PC-9 (cell line): ENCODE measurements at places on chromosomes 3 and 15. TPM values are rescaled to one million over a fixed set of nuclear protein-coding genes. Genes with fewer than 3 reads are reported as not detected.

GRCh38 chr15:77569729-77570125 is 63.0 kb downstream of the LINGO1 start:
- no peak overlapping the region for H3K4me3 ChIP-seq
- no peaks in the 10 kb centered on the region for H3K36me3 ChIP-seq
- peaks cover 26% of the 10 kb centered on the region for H3K27me3 ChIP-seq
- H3K4me1 ChIP-seq: no peaks in the 10 kb centered on the region
- no peak overlapping the region for H3K27ac ChIP-seq
- no peak for DNase-seq

DNA sequence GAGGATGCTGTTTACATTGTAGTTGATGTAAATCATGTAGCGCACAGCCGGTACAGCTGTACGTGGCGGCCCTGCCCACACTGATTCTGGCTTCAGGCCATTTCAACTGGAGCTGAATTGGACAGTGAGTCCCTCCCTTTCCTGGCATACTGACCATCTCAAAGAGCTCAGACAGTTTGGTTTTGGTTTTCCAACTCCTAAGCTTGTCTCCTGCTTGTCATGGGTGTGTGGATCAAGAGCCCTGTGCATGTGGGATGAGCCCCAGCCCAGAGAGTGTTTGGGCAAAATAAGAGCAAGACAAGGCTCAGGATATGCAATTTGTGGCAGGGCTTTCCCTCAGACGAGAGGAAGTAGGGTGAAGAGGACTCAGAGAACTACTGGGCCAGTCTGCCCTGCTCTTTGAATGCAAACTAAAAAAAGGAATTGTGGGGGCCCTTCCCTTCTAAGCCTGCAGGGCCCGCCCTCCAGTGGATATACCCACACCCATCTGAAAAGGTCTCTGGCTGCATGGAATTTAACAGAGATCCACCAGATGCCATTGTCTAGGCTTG is 13.3 kb downstream of the ITGA11 start:
- H3K27ac ChIP-seq: no peak overlapping the region
- H3K4me3 ChIP-seq: no peak overlapping the region
- no peak for DNase-seq
- H3K36me3 ChIP-seq: no peaks in the 10 kb centered on the region

DNA sequence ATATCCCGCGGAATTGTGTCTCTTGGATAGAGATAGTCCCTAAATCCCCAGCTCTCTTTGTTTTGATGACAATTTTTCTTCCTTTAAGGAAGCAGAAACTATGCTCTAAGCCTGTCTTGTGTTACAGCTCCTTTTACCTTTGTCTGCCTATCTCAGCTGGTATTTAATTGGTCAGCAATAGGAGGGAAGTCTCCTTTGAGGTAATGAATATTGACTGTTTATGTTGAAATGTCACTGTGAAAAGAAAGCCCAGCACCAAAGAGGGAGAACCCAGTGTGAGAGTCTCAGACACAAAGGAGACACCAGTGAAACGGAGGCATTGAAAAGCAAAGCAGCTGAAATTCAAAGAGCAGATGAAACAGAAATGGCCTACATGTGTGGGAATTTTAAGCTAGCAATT is 372.6 kb downstream of the NR2F2 start:
- no peaks in the 10 kb centered on the region for H3K36me3 ChIP-seq
- H3K27me3 ChIP-seq: peaks cover 40% of the 10 kb centered on the region
- no peak overlapping the region for H3K27ac ChIP-seq
- no peak for DNase-seq
- H3K4me3 ChIP-seq: no peak overlapping the region
- no peaks in the 10 kb centered on the region for H3K4me1 ChIP-seq

C3orf20 gene
- total RNA-seq: not detected in 2 replicates

- 0 out of 2 replicates have a peak, but pooled peaks cover 3% of the 10 kb centered on the region for H3K27me3 ChIP-seq
- H3K36me3 ChIP-seq: no peaks in the 10 kb centered on the region
Measured at GRCh38 chr3:117017135-117017894, 307.7 kb downstream of the TUSC7 start.

GRCh38 chr15:99981191-99981647 is 248.0 kb upstream of the LYSMD4 start:
- no peak overlapping the region for H3K4me3 ChIP-seq
- no peak overlapping the region for H3K27ac ChIP-seq
- no peaks in the 10 kb centered on the region for H3K27me3 ChIP-seq
- H3K36me3 ChIP-seq: no peaks in the 10 kb centered on the region
- no peaks in the 10 kb centered on the region for H3K4me1 ChIP-seq
- no peak for DNase-seq

GRCh38 chr15:64229129-64229724 is 66.4 kb upstream of the PPIB start:
- no peaks in the 10 kb centered on the region for H3K27me3 ChIP-seq
- DNase-seq: no peak
- no peak overlapping the region for H3K27ac ChIP-seq

IGF2BP2 gene
- 140 and 150 TPM in 2 replicates for total RNA-seq

- H3K27ac ChIP-seq: no peak overlapping the region
- no peaks in the 10 kb centered on the region for H3K36me3 ChIP-seq
- DNase-seq: no peak
Measured at GRCh38 chr3:43126536-43126935, 20.7 kb upstream of the POMGNT2 start.

- H3K27ac ChIP-seq: no peak overlapping the region
- no peak for DNase-seq
- H3K4me1 ChIP-seq: no peaks in the 10 kb centered on the region
- no peaks in the 10 kb centered on the region for H3K36me3 ChIP-seq
- no peaks in the 10 kb centered on the region for H3K27me3 ChIP-seq
Measured at GRCh38 chr3:129614435-129614834, 8.0 kb upstream of the PLXND1 start.

DNA sequence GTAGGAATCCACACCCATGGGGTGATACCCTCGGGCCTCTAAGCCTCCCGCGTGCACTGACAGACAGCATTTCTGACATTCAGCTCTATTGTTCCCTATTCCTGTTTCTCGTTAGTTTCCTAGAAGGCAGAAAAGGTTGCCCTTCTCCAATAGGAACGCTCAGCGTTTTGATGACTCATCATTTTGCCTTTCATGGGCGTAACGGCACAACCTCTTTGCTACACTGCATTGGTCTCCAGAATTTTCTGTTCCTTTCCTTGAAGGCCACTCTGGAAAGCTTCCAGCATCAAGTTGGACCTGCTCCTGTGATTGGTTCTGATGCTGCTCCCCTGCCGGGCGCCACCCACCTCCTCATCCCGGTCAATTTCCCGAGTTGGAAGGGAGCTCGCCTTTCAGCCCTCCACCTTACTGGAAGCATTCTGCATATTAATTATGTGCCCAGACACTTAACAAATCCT is 13.0 kb upstream of the TNK2 start:
- no peak overlapping the region for H3K4me3 ChIP-seq
- peak; percentile 25 for DNase-seq
- H3K27ac ChIP-seq: no peak overlapping the region
- H3K36me3 ChIP-seq: no peaks in the 10 kb centered on the region
- peaks cover 7% of the 10 kb centered on the region; the same call in 1 of the 2 replicates for H3K27me3 ChIP-seq

GRCh38 chr3:39521456-39521855 is 54.0 kb downstream of the MOBP start:
- no peaks in the 10 kb centered on the region for H3K36me3 ChIP-seq
- no peaks in the 10 kb centered on the region for H3K4me1 ChIP-seq
- H3K27me3 ChIP-seq: peaks cover 13% of the 10 kb centered on the region

INTS14 gene
- total RNA-seq: 46.6 and 53.7 TPM in 2 replicates

DNA sequence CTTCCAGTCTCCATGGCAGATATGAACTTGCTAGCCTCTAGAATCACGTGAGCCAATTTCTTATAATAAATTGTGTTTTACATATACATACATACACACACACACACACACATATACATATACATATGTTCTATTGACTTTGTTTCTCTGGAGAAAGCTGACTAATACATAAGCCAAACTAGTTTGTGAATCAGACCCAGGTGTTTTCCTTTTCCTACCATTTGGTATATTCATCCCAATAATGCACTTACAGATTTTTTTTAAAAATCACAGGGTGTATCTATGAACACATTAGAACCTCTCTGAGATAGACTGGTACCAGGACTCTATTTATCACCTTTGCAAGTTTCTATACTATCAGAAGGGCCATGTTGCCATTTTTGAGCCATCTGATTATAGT is 122.9 kb upstream of the KCNH8 start:
- no peaks in the 10 kb centered on the region for H3K27me3 ChIP-seq
- no peaks in the 10 kb centered on the region for H3K4me1 ChIP-seq

- peaks cover 14% of the 10 kb centered on the region; the same call in 1 of the 2 replicates for H3K36me3 ChIP-seq
- H3K4me3 ChIP-seq: no peak overlapping the region
Measured at GRCh38 chr3:11371747-11372146, 99.5 kb downstream of the ATG7 start.

HYAL1 gene
- 1.3 and 1.9 TPM in 2 replicates for total RNA-seq

DNA sequence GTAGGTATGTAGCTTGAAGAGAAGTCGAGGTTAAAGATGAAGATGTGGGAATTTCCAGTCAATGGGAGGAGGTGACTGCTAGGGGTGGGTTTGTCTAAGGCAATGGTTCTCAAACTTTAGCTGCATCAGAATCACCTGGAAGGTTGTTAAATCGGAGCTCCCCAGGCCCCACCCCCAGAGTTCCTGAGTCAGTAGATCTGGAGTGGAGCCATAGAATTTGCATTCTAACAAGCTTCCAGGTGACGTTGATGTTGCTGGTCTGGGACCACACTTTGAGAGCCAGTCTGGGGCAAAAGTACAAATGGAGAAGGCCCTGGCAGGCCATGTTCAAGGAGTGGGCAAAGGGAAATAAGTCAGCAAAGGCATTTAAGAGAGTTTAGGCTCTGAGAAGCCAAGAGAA is 69.1 kb downstream of the CMTM8 start:
- no peak overlapping the region for H3K4me3 ChIP-seq
- H3K27ac ChIP-seq: no peak overlapping the region
- no peaks in the 10 kb centered on the region for H3K36me3 ChIP-seq
- no peaks in the 10 kb centered on the region for H3K27me3 ChIP-seq
- DNase-seq: no peak

DNA sequence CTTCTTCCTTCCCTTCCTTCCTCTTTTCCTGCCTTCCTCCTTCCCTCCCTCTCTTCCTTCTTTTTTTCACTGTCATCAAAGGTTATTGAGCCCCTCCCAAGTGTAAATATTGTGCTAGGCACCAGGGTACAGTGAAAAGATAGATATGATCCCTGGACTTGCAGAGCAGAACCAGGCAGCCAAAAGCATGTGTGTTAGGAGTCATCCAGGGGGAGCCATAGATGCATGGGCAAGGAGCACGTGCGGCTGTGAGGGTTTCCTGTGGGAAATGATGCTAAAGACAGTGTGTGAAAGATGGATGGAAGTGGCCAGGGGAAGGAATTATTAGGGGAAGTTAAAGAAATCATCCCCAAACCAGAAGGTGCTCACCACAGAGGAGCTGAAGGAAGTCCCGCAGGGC is 65.2 kb downstream of the NR2F2 start:
- no peak for DNase-seq
- no peak overlapping the region for H3K4me3 ChIP-seq
- H3K27me3 ChIP-seq: no peaks in the 10 kb centered on the region
- H3K27ac ChIP-seq: no peak overlapping the region

- no peaks in the 10 kb centered on the region for H3K27me3 ChIP-seq
- no peak for DNase-seq
- no peak overlapping the region for H3K27ac ChIP-seq
- no peak overlapping the region for H3K4me3 ChIP-seq
- H3K4me1 ChIP-seq: peaks cover 25% of the 10 kb centered on the region
Measured at GRCh38 chr15:55224892-55225291, 28.2 kb upstream of the RSL24D1 start.

ERC2 gene
- total RNA-seq: 0.75 and 1.4 TPM in 2 replicates

UPK1B gene
- not detected in 2 replicates for total RNA-seq

GRCh38 chr3:86801921-86802320 is 189.0 kb downstream of the VGLL3 start:
- H3K27ac ChIP-seq: no peak overlapping the region
- no peak for DNase-seq
- H3K4me3 ChIP-seq: no peak overlapping the region
- no peaks in the 10 kb centered on the region for H3K27me3 ChIP-seq

SV2B gene
- not detected in 2 replicates for total RNA-seq

ACKR4 gene
- total RNA-seq: not detected in 2 replicates

- H3K4me1 ChIP-seq: no peaks in the 10 kb centered on the region; the same call in 1 of the 2 replicates
- no peaks in the 10 kb centered on the region for H3K36me3 ChIP-seq
Measured at GRCh38 chr15:73515527-73515926, 72.6 kb downstream of the REC114 start.

GRCh38 chr15:97045666-97046421 is 715.3 kb downstream of the NR2F2 start:
- no peak overlapping the region for H3K4me3 ChIP-seq
- H3K4me1 ChIP-seq: no peaks in the 10 kb centered on the region
- H3K27ac ChIP-seq: no peak overlapping the region
- DNase-seq: no peak
- no peaks in the 10 kb centered on the region for H3K36me3 ChIP-seq

CRABP1 gene
- total RNA-seq: not detected in 2 replicates

GRCh38 chr15:43390723-43391122 is 19.8 kb downstream of the TUBGCP4 start:
- DNase-seq: no peak
- H3K27me3 ChIP-seq: no peaks in the 10 kb centered on the region
- no peak overlapping the region for H3K27ac ChIP-seq
- 0 out of 2 replicates have a peak, but pooled peaks cover 5% of the 10 kb centered on the region for H3K36me3 ChIP-seq
- no peaks in the 10 kb centered on the region for H3K4me1 ChIP-seq

SNTN gene
- not detected in 2 replicates for total RNA-seq

DNA sequence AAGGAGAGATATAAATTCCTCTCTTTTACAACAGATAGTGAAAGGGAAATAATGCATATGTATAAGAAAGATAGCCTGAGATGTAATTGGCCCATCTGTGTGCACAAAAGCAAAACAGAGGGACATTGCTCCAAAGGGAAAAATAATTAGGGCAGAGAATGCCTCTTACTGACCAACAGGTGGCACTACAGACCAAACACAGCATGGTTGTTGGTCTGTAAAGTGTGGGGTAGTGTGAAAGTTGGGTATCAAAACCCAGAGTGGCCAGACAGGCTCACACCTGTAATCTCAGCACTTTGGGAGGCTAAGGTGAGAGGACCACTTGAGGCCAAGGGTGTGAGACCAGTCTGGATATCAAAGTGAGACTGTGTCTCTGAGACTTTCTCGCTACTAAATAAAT is 4.5 kb upstream of the TLNRD1 start:
- H3K27me3 ChIP-seq: no peaks in the 10 kb centered on the region
- no peak for DNase-seq
- H3K4me1 ChIP-seq: peaks cover 5% of the 10 kb centered on the region
- no peak overlapping the region for H3K4me3 ChIP-seq

IL17RE gene
- 22.7 and 23.8 TPM in 2 replicates for total RNA-seq

TNNC1 gene
- 8.3 and 8.4 TPM in 2 replicates for total RNA-seq

- no peak overlapping the region for H3K27ac ChIP-seq
- no peaks in the 10 kb centered on the region for H3K4me1 ChIP-seq
- no peak for DNase-seq
- no peak overlapping the region for H3K4me3 ChIP-seq
- H3K27me3 ChIP-seq: no peaks in the 10 kb centered on the region
Measured at GRCh38 chr3:44120721-44121582, 120.7 kb upstream of the TOPAZ1 start.

DNA sequence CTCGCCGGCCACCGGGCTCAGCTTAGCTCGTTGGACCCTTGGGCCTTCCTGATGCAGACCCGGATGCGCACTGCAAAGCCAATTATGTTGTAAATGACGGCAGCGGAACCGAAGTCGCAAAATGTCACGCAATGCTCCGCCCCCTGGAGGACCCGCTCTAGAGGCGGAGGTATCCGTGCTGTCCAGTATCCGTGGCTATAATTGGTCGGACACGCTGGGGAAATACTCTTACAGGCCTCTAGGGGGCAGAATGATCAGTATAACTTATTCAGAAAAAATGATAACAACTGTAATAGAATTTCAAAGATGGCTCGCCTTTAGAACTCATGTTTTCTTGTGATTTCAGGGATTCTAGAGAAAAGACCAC is at the start of gene PRR23B:
Gene PRR23B, minus strand, starts transcription at position 59 of the 367 bp plus-strand sequence. CDS start 265 bp downstream, outside the sequence.
- no peak for DNase-seq
- no peak within 1 kb of the TSS for H3K27ac ChIP-seq
- no peaks in the 10 kb centered on the region for H3K4me1 ChIP-seq
- no peak within 1 kb of the TSS for H3K4me3 ChIP-seq
- H3K27me3 ChIP-seq: no peaks in the 10 kb centered on the region
